ENCODE measurements at places on chromosomes 2 and 18.

- DNase-seq, result no peak
Measured at GRCh38 chr2:14535156-14535555, 97.4 kb upstream of the LRATD1 start.

DNA sequence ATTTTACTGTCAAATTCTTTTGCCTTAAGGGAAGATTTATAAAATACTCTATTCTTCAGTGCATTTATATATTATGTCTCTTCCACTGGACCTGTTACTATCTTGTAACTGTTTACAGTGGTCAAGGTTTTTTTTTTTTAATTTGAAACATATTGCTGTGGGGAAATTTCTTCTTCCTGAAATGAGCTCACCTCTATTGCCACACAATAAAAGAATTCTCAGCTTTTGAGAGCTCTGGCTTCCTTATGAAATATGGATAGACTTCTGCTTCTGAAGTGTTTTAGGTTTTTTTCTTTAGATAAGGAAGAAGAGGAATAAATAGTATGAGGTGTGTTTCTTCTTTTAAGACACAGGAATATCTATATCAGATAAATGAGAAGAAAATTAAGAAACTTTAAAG lies 7.7 kb downstream of the VRK2 start:
- DNase-seq, result no peak

- no peak for DNase-seq
Measured at GRCh38 chr2:168650781-168651180, 151.7 kb upstream of the NOSTRIN start.

- no peak for DNase-seq
Measured at GRCh38 chr18:22683196-22683676, 249.9 kb upstream of the RBBP8 start.

DNA sequence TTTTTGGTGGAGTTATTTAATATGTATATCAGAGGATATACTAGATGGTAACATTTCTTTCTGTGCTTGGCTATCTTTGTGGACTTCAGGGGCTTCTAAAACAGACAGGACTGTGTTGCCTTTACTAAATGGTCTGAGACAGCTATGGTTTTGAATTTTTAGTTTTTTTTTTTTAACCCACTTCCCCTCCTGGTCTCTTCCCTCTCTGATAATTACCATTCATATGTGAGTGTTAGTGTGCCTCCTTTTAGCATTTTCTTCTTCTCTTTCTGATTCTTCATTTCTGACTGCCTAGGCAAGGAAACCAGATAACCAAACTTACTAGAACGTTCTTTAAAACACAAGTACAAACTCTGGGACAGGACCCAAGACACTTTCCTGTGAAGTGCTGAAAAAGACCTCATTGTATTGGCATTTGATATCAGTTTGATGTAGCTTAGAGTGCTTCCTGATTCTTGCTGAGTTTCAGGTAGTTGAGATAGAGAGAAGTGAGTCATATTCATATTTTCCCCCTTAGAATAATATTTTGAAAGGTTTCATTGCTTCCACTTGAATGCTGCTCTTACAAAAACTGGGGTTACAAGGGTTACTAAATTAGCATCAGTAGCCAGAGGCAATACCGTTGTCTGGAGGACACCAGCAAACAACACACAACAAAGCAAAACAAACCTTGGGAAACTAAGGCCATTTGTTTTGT lies 52.7 kb downstream of the SMAD4 start:
- no peak for DNase-seq

GRCh38 chr2:66957198-66957597 lies 439.9 kb upstream of the ETAA1 start:
- DNase-seq, result no peak

GRCh38 chr2:187129868-187130267 lies 280.9 kb upstream of the ZSWIM2 start:
- no peak for DNase-seq

- DNase-seq, result no peak
Measured at GRCh38 chr2:85774126-85774978, 20.6 kb downstream of the ATOH8 start.

- DNase-seq, result no peak
Measured at GRCh38 chr2:168639018-168639417, 163.4 kb upstream of the NOSTRIN start.

- DNase-seq, result no peak
Measured at GRCh38 chr18:37956902-37957301, 391.3 kb upstream of the CELF4 start.

GRCh38 chr2:45278365-45279078 lies 269.3 kb upstream of the SIX2 start:
- no peak for DNase-seq

DNA sequence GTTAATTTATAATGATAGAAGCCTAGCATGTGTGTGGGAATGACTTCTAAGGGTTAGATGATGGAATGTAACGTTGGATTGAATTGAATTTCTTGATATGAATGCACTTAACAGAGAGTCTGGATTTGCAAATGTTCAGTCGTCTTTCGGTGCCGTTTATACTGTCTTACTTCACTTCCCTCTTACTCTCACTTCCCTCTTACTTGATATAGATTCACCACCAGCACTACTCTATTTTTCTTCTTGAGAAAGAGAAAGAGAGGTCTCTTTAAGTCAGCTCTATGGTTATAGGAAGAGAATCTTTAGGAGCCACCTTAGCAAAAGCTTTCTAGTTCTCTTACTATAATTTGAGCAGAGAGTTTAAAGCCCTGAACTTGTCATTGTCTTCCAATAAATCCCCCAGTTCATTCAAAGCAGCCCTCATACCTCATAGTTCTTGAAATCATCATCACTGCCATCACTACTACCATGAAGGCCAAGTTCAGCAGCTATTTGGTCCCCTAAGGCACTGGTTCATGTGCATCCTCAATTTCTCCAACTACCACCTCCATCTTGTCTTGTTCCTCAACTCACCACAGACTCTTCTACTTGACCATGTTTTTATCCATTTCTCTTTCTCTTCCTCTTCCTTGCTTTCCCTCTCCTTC lies 501.7 kb upstream of the TCF4 start:
- DNase-seq, result no peak

DNA sequence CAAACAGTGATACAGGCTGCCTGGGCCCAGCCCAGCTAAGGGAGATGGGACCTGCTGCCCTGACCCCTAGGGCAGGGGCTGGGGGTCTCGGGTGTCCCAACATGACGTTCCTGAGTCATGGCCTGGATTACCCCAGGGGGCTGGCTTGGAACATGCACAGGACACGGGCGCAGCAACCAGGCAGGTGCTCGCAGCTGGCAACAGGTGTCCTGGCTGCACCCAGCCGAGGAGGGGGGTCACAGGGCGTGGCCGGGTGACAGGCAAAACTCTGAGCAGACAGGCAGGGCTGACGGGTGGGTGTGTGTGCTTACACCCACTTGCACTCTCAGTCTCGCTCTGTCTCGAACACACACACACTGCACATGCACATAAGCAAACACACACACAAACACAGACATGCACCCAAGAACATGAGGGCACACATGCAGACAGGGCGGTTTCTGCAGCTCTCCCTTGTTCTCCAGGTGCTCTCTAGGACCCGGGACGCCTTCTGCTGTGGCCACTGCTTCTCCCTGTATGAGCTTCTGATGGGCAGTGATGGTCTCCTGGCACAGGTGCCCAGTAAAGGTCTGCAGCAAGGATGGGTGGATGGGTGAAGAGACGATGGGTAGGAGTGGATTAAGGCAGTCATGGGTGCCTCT lies 33.7 kb upstream of the TAF1B start:
- no peak for DNase-seq

DNA sequence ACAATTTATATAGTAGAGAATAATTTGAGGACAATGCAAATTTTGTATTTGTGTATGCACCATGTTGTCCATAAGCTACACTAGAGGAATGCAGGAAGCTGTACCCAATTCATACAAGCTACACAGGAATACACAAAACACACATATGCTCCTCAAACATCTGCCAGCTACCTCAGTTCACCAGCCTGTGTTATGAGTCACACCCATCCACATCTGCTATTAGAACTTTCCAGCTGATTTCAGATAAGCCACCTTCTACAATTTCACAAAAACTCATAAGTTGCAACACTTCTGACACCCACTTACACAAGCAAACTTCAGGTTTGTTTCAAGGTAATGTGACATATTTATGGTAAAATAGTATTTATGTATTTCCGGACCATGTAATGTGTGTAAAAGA lies 438.9 kb downstream of the SATB2 start:
- no peak for DNase-seq

GRCh38 chr2:238240757-238241711 lies 1.2 kb upstream of the HES6 start:
- DNase-seq, result no peak

GRCh38 chr2:19844750-19845149 lies 57.0 kb downstream of the TTC32 start:
- DNase-seq, result no peak

GRCh38 chr2:96143848-96144480 lies 1.3 kb downstream of the DUSP2 start:
- DNase-seq, result no peak

Data from occipital lobe (tissue), 3 donors.